PC-3 (cell line): ENCODE measurements at places on chromosomes 5 and 9. TPM values are rescaled to one million over a fixed set of nuclear protein-coding genes. Genes with fewer than 3 reads are reported as not detected.
A peak's percentile ranks its signal among the peaks of the same experiment; 100 is the strongest.

- H3K27me3 ChIP-seq = no peaks in the 10 kb centered on the region
- H3K4me3 ChIP-seq = no peak overlapping the region
- H3K36me3 ChIP-seq = no peaks in the 10 kb centered on the region
Measured at GRCh38 chr5:108320231-108320630, 61.7 kb downstream of the FBXL17 start.

DNA sequence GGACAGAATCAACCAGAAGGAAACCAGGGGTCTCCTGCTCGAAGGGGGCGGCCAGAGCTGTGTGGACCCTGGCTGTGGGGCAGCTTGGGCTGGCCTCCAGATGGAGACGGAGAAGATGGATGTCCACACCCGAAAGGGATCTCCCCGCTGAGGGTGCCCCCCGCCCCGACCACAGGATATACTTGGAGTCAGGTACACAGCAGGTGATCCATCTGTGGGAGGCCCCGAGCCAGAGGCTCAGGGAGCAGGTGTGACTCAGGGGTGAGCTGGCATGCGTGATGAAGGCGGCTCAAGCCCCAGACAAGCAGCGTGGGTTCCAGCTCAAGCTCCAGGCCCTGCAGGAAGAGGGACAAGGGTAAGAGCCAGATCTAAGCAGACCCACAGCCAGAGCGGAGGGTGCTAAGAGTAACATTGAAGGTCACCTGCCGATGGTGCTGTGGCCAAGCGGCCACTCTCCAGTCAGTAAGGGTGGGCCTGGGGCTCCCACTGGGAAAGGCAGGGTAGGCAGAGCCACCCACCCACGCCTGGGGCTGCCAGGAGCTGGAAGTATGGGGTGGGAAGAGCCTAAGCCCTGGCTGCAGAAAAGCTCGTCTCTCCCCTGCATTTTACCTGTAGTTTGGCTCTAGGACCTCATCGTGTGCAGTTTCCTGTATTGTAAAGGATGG lies 30.6 kb upstream of the MVB12B start:
- peak; percentile 76 for DNase-seq
- H3K36me3 ChIP-seq = no peaks in the 10 kb centered on the region
- peaks cover 11% of the 10 kb centered on the region for H3K4me1 ChIP-seq
- H3K27ac ChIP-seq = no peak overlapping the region
- no peaks in the 10 kb centered on the region for H3K27me3 ChIP-seq
- no peak overlapping the region for H3K4me3 ChIP-seq

- H3K4me3 ChIP-seq = no peak overlapping the region
- no peaks in the 10 kb centered on the region for H3K4me1 ChIP-seq
- no peak for DNase-seq
- no peak overlapping the region for H3K27ac ChIP-seq
- peaks cover 32% of the 10 kb centered on the region for H3K36me3 ChIP-seq
Measured at GRCh38 chr5:36180556-36181350, 28.8 kb downstream of the SKP2 start.

- H3K4me1 ChIP-seq = peaks cover 37% of the 10 kb centered on the region
- peak; percentile 64 for DNase-seq
- H3K27ac ChIP-seq = peak overlapping the region; percentile 66
- no peaks in the 10 kb centered on the region for H3K36me3 ChIP-seq
Measured at GRCh38 chr5:119287547-119288111, 68.2 kb upstream of the TNFAIP8 start.

Gene NR5A1
- total RNA-seq = not detected in 2 replicates

Gene MAP3K1
- 4.2 and 5.7 TPM in 2 replicates for total RNA-seq

Gene ITGA1
- total RNA-seq = 3.4 and 4.7 TPM in 2 replicates

DNA sequence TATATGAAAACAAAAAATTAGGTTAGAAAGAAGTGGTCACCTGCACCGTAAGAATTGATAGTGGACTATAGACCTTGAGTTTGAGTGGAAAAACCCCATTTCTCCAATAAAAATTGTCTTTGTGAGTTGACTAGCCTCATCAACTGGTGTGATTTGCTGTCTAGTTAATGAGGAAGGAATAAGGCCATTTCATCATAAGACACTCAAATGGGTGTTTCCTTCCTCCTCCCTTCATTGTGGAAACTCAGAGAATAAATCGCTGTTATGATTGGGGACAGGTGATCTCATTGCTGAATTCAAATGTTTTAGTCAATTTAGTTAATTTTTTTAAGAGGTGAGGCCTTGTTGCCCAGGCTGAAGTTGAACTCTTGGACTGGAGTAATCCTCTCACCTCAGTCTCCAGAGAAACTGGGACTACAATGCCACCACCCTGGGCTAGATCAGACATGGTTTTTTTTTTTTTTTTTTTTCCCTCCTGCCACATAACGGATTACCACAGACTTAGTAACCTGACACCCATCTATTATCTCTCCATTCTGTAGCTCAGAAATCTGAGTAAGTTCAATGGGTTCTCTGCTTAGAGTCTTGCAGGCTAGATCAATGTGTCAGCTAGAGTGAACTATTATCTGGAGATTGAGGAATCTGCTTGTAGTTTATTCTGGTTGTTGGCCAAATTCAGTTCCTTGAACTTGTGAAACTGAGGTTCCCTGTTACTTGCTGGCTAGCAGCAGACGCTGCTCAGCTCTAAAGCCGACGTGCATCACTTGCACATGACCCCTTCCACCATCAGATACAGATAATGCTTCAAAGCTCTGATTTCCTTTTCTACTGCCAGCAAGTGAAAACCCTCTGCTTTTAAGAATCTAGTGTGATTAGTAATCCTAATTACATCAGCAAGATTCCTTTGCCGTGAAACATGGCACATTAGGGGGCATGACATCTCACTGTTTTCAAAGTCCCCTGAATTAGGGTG lies 663.8 kb upstream of the CDH9 start:
- H3K27ac ChIP-seq = no peak overlapping the region
- no peaks in the 10 kb centered on the region for H3K27me3 ChIP-seq
- H3K36me3 ChIP-seq = no peaks in the 10 kb centered on the region
- H3K4me3 ChIP-seq = no peak overlapping the region
- H3K4me1 ChIP-seq = peaks cover 9% of the 10 kb centered on the region; the same call in 1 of the 2 replicates

Gene FGF1
- total RNA-seq = 1.5 and 9.7 TPM in 2 replicates

Gene RFX3
- total RNA-seq = 2.3 and 4.5 TPM in 2 replicates
